ENCODE measurements at places on chromosomes 7 and 10.
A peak's percentile ranks its signal among the peaks of the same experiment; 100 is the strongest.

GRCh38 chr10:43689618-43689954, 40.9 kb upstream of the ZNF32 start:
- DNase-seq: peak; percentile 32

- no peak for DNase-seq
Observed at GRCh38 chr7:130971297-130971696, 237.3 kb upstream of the KLF14 start.

DNA sequence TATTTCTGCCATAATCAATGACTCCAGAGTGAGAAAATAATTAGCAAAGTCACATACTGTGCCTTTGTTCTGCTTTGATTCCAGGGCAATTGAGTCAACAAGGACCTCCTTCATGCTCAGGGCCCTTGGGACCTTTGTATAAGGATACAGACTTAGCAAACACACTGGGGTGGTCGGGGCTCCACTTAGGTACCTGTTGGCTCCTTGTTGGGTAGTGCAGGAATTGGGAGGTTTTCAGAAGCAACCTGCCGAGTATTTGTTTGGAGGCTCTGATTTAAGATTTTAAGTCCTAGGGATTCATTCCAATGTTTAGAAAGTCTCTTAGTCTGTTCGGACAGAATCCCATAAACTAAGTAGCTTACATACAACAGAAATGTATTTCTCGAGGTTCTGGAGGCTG, 3.0 kb downstream of the ADCK2 start:
- DNase-seq: no peak

DNA sequence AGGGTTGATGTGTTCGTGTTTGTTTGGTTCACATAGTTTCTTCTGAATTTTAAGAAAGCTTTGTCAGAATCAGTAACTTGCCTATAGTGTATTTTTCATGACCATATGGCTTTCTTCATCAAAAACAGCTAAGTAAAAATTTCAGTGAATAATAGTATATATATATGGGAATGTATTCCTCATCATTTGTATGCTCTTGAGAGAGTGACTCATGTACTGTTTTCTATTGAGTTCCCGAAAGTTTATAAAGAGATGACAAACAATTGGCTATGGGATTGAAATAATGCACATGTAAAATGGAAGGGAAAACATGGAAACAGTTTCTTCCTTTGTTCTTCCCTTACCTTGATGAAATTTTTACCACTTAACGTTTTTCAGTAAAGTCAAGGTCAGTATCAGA, 56.4 kb downstream of the KAT6B start:
- peak; percentile 33 for DNase-seq

GRCh38 chr10:30602747-30603146, 26.8 kb downstream of the LYZL2 start:
- no peak for DNase-seq

- DNase-seq: no peak
Observed at GRCh38 chr7:155488483-155489127, 30.7 kb downstream of the EN2 start.

DNA sequence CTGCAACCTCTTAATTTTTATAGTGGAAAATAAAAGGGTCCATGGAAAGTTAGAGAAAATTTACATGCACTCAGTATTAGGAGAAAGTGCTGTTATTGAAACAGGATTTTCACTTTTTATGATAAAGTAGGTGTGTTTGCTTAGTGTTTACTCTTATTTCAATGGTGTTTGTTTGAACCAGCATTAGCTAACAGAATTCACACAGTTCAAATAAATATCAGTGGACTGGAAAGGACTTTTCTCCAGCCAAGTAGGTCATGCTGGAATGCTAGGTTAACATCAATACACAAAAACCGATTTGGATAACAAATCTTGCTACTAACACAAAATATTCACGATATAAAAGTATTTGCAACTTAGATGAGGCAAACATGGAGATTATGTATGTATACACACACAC, 49.4 kb upstream of the BET1 start:
- no peak for DNase-seq

DNA sequence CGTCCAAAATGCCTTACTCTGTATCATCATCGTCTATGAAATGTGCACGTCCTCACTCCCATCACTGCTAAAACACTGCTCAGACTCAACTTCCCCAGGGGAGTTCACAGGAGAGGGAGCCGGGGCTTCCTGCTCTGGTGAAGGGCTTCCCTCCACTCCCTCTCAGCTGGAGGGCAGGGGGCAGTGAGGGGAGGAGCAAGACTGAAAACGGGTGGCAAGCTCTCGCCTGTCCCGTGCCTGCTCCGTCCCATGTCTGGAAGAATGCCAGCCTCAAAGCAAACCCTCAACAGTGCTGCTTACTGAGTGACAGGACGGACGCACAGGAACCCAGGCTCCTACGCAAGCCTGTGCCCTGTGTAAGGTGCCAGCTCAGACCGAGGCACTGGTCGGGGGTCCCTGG, 25.1 kb downstream of the PRKAG2 start:
- peak; percentile 10 for DNase-seq

GRCh38 chr10:47331954-47332353, 9.7 kb downstream of the GDF2 start:
- no peak for DNase-seq

GRCh38 chr7:36035186-36035585, 117.9 kb upstream of the EEPD1 start:
- DNase-seq: no peak

DNA sequence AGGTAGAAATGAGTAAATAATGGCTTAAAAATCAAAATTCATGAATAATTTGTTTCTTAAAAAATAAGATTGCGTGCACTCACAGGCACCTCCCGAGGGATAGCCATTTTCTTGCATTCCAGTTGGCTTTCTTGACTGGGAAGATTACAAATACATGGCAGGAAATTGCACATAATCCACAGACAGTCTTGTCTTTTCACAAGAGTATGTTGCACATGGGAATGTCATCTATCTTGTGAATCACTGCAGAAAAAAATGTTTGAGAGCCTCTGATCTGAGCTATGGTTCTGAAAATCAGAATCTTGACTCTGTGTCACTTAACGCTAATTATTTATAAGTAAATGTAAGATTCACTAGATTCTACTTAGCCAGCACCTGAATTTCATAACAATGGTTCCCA, 74.1 kb upstream of the PRKG1 start:
- DNase-seq: peak; percentile 53

DNA sequence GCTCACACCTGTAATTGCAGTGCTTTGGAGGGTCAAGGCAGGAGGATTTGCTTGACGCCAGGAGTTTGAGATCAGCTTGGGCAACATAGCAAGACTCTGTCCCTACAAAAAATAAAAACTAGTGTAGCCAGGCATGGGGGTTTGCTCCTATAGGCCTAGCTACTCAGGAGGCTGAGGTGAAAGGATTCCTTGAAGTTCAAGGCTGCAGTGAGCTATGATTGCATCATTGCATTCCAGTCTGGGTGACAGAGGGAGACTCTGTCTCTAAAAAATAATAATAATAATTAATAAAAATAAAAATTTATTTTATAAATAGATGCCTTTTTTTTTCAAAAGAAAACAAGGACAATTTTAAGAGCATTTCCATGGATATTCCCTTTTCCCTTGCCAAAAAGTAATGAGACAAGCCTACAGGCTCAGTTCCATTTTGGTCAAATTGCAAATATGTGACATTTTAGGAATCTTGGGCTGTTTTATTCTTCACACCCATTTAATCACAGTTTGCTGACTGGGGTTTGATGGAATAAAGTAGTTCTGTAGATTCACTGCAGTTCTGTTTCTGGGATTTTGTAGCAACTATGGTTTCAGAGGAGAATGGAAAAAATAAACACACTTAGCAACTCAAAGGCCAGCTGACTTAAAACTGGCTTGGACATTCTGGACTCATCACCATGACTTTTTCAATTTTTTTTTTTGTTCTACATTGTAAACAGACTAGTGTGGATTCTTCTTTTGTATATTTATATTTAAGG, 48.4 kb upstream of the ARHGAP21 start:
- no peak for DNase-seq

GRCh38 chr10:129334266-129334665, 132.8 kb upstream of the MGMT start:
- DNase-seq: no peak

- no peak for DNase-seq
Observed at GRCh38 chr10:96446966-96447596, 66.6 kb downstream of the TLL2 start.

DNA sequence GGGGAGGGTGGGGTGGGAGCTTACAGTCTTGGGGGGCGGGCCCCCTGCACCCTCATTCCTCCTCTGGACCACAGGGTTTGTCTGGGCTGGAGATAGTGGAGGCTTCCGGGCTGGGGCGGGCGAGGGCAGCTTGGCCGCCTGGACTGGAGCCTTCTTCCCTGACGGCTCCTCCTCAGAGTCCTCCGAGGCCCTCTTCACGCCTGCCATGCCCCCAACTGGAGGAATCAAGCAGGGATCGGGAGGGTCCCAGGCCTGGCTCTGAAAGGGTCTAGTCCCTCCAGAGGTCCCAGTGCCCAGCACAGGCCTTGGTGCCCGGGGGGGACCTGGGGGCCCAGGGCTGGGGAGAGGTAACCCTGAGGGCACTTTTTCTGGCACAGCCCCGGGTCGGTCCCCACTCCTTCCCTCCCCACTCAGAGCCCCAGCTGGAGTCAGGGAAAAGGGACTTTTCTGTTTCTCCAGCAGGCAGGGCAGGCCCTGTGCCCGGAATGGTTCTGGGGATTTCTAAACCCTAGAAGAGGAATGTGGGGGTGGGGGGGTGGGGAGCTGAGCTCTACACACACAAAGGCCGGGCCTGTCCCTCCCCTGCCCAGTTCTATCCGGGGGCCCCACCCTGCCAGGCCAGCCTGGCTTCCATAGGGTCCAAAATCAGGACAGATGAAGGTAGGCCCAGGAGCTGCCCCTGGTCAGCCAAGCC, 11.6 kb downstream of the MICALL2 start:
- no peak for DNase-seq

DNA sequence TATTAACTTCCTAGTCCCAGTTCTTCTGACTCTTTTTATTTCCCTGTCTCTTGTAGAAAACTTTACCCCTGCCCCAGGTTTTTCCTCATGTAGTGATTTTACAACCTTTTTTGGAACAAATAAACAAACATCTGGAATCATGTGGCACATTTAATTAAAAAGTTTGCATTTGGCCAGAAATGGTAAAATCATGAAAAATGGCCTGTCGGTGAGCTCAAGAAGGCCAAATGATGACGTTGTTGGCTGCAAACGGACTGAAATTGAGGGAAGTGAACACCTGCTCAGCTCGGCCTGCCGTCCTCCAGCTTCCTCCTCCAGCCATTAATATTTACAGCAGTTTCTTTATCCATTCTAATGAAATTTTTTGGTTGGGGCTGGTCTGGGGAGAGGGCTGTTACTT, 902.8 kb downstream of the LRMDA start:
- DNase-seq: no peak

DNA sequence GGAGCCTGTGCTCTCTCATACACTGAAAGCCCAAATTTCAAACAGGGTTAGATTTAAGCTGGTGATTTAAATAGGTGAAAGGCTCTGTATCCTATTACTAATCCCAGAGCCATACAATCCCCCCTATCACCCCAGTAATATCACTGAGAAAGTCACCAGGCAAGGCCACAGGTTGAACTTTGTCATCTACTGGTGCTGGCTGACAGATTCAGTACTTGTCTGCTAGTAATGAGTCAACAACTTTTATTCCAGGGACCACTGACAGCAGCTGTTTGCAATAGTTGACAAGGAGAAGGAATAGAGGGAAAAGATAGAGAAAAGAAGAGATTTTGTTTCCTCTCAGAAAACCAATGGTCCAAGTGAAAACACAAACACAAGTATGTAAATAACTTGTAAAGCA, 10.4 kb downstream of the ASB15 start:
- DNase-seq: no peak

GRCh38 chr10:19819419-19820033, 3.3 kb downstream of the PLXDC2 start:
- peak; percentile 79 for DNase-seq

GRCh38 chr7:40437498-40437897, 302.7 kb downstream of the SUGCT start:
- DNase-seq: peak; percentile 90

- DNase-seq: no peak
Observed at GRCh38 chr7:19670806-19671205, 38.0 kb downstream of the POLR1F start.

- no peak for DNase-seq
Observed at GRCh38 chr10:3510741-3511140, 274.3 kb downstream of the KLF6 start.

GRCh38 chr7:64183126-64183742, 23.8 kb upstream of the ZNF735 start:
- DNase-seq: no peak

DNA sequence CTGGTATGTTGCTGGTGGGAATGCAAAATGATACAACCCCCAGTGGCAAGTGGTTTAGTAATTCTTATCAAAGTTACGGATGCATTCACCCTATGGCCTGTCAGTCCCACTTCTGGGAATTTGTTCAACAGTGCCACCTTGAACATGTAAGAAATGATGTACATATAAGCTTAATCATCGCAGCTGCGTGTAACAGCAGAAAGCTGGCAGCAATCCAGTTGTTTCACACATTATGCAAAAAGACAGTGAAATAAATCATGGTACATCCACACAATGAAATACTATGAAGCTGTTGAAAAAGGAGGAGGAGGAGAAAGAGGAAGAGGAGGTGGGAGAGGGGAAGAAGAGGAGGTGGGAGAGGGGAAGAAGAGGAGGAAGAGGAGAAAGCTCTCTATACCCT, 76.2 kb upstream of the MYL10 start:
- peak; percentile 88 for DNase-seq

GRCh38 chr7:119271147-119271779, 1001.7 kb upstream of the KCND2 start:
- peak; percentile 33 for DNase-seq
